Parietal lobe (tissue), 2 donors: ENCODE measurements at places on chromosomes 12 and 14. TPM values are rescaled to one million over a fixed set of nuclear protein-coding genes. Genes with fewer than 3 reads are reported as not detected.

GPRC5D gene
- total RNA-seq, result not detected

EPYC gene
- not detected for total RNA-seq

CCDC196 gene
- total RNA-seq, result not detected

TMEM132D gene
- 7.5 TPM for total RNA-seq

STAT2 gene
- 115 TPM for total RNA-seq

ACOT4 gene
- total RNA-seq, result 1.6 TPM

PROX2 gene
- not detected for total RNA-seq

SYNE3 gene
- 2.2 TPM for total RNA-seq

HOXC9 gene
- not detected for total RNA-seq

TMTC3 gene
- total RNA-seq, result 20.0 TPM

RPS29 gene
- 1,735 TPM for total RNA-seq

HNF1A gene
- not detected for total RNA-seq

IRAK4 gene
- 7.5 TPM for total RNA-seq

WIF1 gene
- total RNA-seq, result 2.2 TPM

SLC25A21 gene
- total RNA-seq, result 1.9 TPM

ORMDL2 gene
- 5.9 TPM for total RNA-seq

PLEK2 gene
- total RNA-seq, result not detected

NXPH4 gene
- 1.6 TPM for total RNA-seq

UBE3B gene
- total RNA-seq, result 44.4 TPM

BATF gene
- total RNA-seq, result not detected

ACOT2 gene
- 23.8 TPM for total RNA-seq

DCAF11 gene
- total RNA-seq, result 64.2 TPM

NTS gene
- 12.2 TPM for total RNA-seq

LRTM2 gene
- total RNA-seq, result 8.1 TPM

KCNK13 gene
- total RNA-seq, result 0.31 TPM

OR4K17 gene
- total RNA-seq, result not detected

VRTN gene
- total RNA-seq, result not detected

SLC5A8 gene
- 2.8 TPM for total RNA-seq

EML5 gene
- 25.0 TPM for total RNA-seq

MMP17 gene
- total RNA-seq, result 64.5 TPM

OTOGL gene
- total RNA-seq, result 0.31 TPM

ENDOU gene
- not detected for total RNA-seq

LHX5 gene
- total RNA-seq, result not detected

HHIPL1 gene
- 9.4 TPM for total RNA-seq

KLRF1 gene
- total RNA-seq, result not detected

SYNDIG1L gene
- total RNA-seq, result 1.3 TPM

FOXN4 gene
- 0.94 TPM for total RNA-seq

KRT4 gene
- not detected for total RNA-seq
